ENCODE measurements at places on chromosomes 7 and 10. TPM values are rescaled to one million over a fixed set of nuclear protein-coding genes. Genes with fewer than 3 reads are reported as not detected.

Gene FAM24B
- total RNA-seq, result 12.1 TPM

Gene GSTO2
- 1.9 TPM for total RNA-seq

Gene MYO1G
- total RNA-seq, result 0.33 TPM

Gene ADARB2
- 0.18 TPM for total RNA-seq

Gene MYL10
- not detected for total RNA-seq

Gene HOXA4
- 1.6 TPM for total RNA-seq

Gene FXYD4
- not detected for total RNA-seq

Gene FAM25C
- total RNA-seq, result 1.7 TPM

Gene IQCE
- 12.2 TPM for total RNA-seq

Gene PGAM2
- not detected for total RNA-seq

Gene SLC18A3
- total RNA-seq, result not detected

Gene OR2A5
- total RNA-seq, result not detected

Gene ADRB1
- total RNA-seq, result 1.1 TPM

Gene SAP25
- 0.66 TPM for total RNA-seq

Gene IRF5
- 15.9 TPM for total RNA-seq

Gene CYP3A7
- not detected for total RNA-seq

Gene OPN1SW
- total RNA-seq, result not detected

Gene CYP3A4
- total RNA-seq, result 0.05 TPM

Gene EBLN1
- total RNA-seq, result not detected

Gene ENTPD1
- total RNA-seq, result 0.16 TPM

Gene TCAF2
- total RNA-seq, result 1.8 TPM

Gene TWIST1
- total RNA-seq, result 2.8 TPM

Gene PDZD7
- 0.70 TPM for total RNA-seq

Gene NET1
- 58.3 TPM for total RNA-seq

Gene SUN3
- 0.13 TPM for total RNA-seq

Gene PALD1
- total RNA-seq, result 6.7 TPM

Gene GSAP
- total RNA-seq, result 2.3 TPM

Gene MMP21
- not detected for total RNA-seq

Gene BBS9
- 3.3 TPM for total RNA-seq

Gene EPHB6
- total RNA-seq, result 0.20 TPM

Gene SVOPL
- not detected for total RNA-seq

Gene PHKG1
- total RNA-seq, result 0.49 TPM

Gene HSPB1
- 919 TPM for total RNA-seq

Gene CCDC3
- total RNA-seq, result 1.4 TPM

Gene BPGM
- 17.2 TPM for total RNA-seq

Gene CFAP46
- total RNA-seq, result 1.8 TPM

Gene AP5Z1
- 27.6 TPM for total RNA-seq

Gene CPA1
- not detected for total RNA-seq

Gene MRLN
- not detected for total RNA-seq

Gene GDI2
- total RNA-seq, result 246 TPM

Gene SYCE1
- not detected for total RNA-seq

Gene TMEM236
- 0.05 TPM for total RNA-seq

Gene SLC26A5
- not detected for total RNA-seq

Gene SPDYE1
- total RNA-seq, result not detected

Gene GRID2IP
- total RNA-seq, result not detected

Gene MCM10
- total RNA-seq, result 23.8 TPM

Gene UFSP1
- total RNA-seq, result 4.0 TPM

Gene PPP1R17
- total RNA-seq, result not detected

Gene ZNF804B
- total RNA-seq, result not detected

Gene FGFBP3
- total RNA-seq, result 2.1 TPM

Gene ADCY1
- total RNA-seq, result 2.6 TPM

Gene AGK
- total RNA-seq, result 31.5 TPM

Gene DMBT1
- total RNA-seq, result 0.24 TPM

Gene SYT15
- total RNA-seq, result 3.1 TPM

Gene GNGT1
- total RNA-seq, result not detected

All from A549 treated with dexamethasone at 1 μM for 4 hours (cell line).